ENCODE measurements at places on chromosomes 6 and 20. TPM values are rescaled to one million over a fixed set of nuclear protein-coding genes. Genes with fewer than 3 reads are reported as not detected.

Gene IL20RA
- 0.07 TPM for total RNA-seq

Gene GNAS
- total RNA-seq, result 693 TPM

Gene ALDH8A1
- 0.20 TPM for total RNA-seq

Gene FKBP1C
- 2.1 TPM for total RNA-seq

Gene NT5E
- 21.7 TPM for total RNA-seq

Gene SLC23A2
- total RNA-seq, result 16.1 TPM

Gene TRIM15
- total RNA-seq, result not detected

Gene HLA-DQA1
- total RNA-seq, result not detected

Gene PROCR
- 148 TPM for total RNA-seq

Gene TMC2
- not detected for total RNA-seq

Gene PABPC1L
- total RNA-seq, result 13.1 TPM

Gene MLIP
- not detected for total RNA-seq

Gene IL22RA2
- not detected for total RNA-seq

All from A549 treated with dexamethasone at 1 μM for 4 hours (cell line).